ENCODE measurements at places on chromosomes 3 and 15.

GRCh38 chr3:149382101-149382467, 4.6 kb upstream of the TM4SF1 start:
- no peak for DNase-seq

GRCh38 chr3:191919491-191920026, 458.6 kb downstream of the PYDC2 start:
- DNase-seq: no peak

GRCh38 chr3:102307442-102307841, 127.4 kb upstream of the ZPLD1 start:
- no peak for DNase-seq

- no peak for DNase-seq
These were observed 667 bp downstream of the CEMIP start for GRCh38 chr15:80779658-80780415.

GRCh38 chr3:107739227-107739626, 216.5 kb downstream of the BBX start:
- no peak for DNase-seq

DNA sequence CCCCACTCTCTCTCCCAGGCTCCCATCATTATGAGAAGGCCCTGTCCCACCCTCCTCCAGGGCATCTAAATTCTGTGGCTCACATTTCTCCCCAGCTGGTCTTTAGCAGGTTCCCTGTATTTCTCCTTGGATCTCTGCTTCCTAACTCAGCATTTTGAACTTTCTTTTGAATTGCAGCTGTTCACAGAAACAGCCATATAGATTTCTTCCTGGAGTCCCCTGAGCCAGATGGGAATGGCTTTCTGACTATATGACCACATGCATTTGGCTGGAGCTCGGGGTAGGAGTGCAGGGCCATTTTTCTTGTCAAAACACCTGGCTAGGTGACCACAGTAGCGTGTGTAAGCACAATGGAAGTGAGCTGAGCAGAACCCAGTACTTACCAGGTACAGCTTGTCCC, 22.0 kb downstream of the RBP2 start:
- no peak for DNase-seq

GRCh38 chr3:8937064-8938020, 25.9 kb downstream of the RAD18 start:
- DNase-seq: no peak

DNA sequence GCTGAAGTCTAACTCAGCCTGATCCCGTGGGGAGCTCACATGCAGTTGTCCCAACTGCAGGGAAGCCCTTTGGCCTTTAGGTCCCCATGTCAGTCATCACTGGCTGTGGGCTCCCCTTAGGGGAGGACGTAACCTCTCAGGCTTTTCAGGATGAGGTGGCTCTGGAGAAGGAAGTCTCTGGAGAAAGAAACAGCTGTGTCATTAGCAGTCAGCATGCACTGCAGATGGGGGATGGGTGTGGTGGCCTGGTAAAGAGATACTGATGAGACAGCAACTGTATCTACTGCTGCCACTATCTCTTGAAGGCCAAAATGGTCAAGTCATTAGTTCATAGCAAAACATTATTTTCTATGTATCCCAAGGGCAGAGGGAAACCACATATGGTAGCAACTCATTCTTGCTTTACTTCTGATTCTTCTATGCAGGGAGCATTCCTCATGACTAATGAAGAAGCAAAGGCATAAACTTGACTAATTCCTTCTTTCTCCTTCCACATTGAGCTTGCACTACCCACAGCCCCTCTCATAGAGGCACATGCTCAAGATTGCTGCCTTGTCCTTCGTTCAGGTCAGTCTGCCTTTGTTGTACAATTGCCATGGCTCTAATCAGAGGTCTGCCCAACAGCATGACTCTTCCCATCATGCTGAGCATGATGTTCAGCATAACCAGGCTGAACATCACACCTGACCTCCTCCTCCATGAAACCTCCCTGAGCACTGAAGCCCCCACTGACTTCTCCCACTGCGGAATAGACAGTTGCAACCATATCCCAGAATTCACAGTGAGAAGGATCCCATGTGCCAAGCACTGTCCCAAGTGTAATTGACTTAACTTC, 47.8 kb upstream of the TMEM158 start:
- no peak for DNase-seq

DNA sequence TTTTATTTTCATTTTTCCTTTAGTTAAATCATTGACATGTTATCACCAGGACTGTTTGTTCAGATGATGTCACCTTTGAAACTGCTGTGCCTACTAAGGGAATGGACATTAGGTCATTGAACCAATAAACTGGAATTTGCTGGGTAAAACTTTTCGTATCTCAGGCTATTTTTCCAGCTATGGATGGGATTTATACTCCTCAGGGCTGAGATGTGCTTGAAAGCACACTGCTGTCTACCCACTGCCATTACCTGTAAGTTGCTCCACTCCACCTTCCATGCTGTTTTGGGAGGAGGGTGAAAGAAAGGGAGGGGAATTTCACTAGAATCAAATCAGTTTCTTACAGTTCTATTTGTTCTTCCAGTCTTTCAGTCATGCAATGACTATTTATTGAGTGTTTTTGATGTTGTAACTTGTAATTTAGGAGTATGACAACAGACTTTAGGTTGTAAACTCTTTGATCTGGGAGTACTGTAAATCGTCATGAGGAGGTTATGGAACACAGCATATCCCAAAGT, 11.3 kb downstream of the EHD4 start:
- no peak for DNase-seq

DNA sequence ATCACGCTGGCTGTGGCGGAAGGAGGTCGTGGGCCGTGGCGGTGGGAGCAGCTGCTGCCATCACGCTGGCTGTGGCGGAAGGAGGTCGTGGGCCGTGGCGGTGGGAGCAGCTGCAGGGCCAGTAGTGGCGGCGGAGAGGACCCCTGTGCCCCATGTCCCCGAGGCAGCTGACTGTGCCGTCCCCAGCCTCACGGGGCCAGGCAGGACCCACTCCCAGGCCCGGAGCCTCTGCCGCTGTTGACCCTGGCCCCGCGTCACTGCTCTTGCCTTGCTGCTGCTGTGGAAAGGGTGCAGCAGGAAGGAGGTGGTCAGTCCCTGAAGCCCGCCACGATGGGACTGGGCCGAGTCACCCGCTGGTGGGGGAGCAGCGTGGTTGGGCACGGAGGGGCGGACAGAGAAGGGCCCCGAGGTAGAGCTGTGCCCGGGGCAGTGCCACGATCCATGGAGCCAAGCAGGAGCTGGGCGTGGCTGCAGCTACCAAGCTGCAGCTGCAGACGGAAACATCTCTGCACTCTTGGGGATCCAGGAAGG, 71.2 kb downstream of the GLB1 start:
- no peak for DNase-seq

GRCh38 chr15:101539930-101540329, 50.4 kb upstream of the PCSK6 start:
- no peak for DNase-seq

GRCh38 chr15:60208709-60209108, 189.1 kb downstream of the ANXA2 start:
- no peak for DNase-seq

DNA sequence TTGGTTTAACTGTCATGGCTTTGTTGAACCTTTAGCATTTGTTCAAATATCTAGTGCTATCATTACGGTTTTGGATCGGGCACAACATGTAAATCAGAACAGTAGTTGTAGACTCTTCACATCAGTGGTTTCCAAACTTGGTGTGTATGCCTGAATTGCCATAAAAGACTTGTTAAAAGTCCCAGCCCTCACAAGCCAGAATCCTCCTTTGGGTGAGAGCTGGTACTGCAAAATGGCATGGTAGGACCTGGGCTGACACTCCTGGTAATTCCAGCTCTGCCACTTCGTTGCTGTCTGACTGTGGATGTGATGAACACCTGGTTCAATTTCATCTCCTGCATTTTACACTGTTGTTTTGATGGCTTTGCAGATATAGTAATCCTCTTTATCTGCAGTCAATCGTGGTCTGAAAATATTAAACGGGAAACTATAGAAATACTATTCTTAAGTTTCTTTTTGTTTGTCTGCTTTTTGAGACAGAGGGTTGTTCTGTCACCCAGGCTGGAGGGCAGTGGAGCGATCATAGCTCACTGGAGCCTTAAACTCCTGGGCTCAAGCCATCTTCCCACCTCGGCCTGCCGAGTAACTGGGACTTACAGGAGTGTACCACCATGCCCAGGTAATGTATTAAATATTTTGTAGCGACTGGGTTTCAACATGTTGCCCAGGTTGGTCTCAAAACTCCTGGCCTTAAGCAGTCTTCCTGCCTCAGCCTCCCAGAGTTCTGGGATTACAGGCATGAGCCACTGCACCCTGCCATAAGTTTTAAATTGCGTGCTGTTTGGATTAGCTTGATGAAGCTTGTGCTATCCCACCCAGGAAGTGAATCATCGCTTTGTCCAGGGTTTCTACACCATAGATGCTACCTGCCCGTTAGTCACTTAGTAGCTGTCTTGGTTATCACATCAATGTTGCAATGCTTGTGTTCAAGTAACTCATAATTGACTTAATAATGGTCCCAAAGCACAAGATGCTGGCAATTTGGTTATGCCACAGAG, 61.6 kb downstream of the RAB7A start:
- DNase-seq: peak; percentile 56
